ENCODE measurements at places on chromosomes 11 and 22.

DNA sequence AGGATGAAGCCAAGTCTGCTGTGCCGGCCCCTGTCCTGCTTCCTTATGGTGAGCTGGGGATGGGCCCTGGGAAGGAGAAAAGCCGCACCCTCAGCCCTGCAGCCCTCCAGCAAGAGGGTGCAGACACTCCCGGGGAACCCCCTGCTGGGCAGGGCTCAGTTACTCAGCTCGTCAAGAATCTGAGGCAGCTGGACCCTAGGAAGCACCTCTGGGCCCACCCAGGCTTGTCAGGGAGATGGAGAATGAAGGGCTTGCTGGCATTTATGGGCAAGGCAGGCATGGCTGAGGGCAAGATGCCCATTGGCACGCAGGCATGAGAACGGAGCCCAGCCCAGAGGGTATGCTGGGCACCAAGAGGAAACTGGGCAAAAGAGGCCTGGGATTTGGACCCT lies 12.9 kb downstream of the RELT start:
- DNase-seq, result no peak

- no peak for DNase-seq
Measured at GRCh38 chr11:1453611-1454034, 33.0 kb downstream of the MOB2 start.

GRCh38 chr22:36328635-36329253 lies 59.0 kb downstream of the MYH9 start:
- no peak for DNase-seq

DNA sequence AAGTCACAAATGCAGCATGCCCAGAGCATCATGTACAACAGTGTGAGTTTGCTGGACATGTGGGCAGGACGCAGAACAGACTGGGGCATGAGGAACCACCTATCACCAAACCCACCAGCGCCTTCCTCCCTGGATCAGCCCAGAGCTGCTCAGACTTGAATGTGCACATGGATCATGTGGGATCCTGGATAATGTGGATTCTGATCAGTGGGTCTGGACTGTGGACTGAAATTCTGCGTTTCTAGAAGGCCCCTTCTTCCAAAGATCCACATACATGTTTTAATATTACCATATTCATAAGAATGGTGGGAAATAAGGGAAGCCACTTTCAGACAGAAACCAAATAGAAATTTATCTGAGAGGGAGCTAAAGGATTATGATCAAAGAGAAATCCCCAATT lies 85.6 kb upstream of the VPREB1 start:
- no peak for DNase-seq

DNA sequence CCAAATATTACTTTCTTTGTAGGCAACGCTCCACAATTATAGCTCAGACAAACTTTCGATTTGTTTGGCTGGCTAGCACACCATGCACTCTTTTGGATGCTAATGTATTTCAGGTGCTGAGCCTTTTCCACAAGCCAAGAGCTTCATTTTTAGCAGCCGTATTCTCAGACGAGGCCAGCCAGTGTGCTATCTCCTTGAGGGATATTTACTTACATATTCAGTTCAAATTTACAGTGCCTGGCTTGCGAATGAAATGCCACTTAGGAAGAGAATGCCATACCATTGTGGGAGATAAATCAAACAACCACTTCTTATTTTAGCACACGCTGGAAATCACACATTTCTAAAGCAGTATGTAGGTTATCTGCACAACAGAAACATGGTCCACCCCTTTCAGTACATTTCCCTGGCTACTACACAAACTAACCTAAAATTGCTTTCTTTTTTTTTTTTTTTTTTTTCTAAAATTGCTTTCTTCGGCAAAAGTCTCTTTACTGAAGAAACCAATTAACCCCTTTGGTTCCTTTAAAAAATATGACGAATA lies 236.9 kb downstream of the CADM1 start:
- DNase-seq, result peak; percentile 68

GRCh38 chr11:117179048-117179999 lies 781 bp downstream of the SIDT2 start:
- peak; percentile 44 for DNase-seq

GRCh38 chr22:49664891-49665290 lies 162.8 kb downstream of the BRD1 start:
- DNase-seq, result no peak

- no peak for DNase-seq
Measured at GRCh38 chr11:34145847-34146381, 40.5 kb downstream of the NAT10 start.

- DNase-seq, result no peak
Measured at GRCh38 chr11:109884501-109884900, 208.7 kb upstream of the ZC3H12C start.

DNA sequence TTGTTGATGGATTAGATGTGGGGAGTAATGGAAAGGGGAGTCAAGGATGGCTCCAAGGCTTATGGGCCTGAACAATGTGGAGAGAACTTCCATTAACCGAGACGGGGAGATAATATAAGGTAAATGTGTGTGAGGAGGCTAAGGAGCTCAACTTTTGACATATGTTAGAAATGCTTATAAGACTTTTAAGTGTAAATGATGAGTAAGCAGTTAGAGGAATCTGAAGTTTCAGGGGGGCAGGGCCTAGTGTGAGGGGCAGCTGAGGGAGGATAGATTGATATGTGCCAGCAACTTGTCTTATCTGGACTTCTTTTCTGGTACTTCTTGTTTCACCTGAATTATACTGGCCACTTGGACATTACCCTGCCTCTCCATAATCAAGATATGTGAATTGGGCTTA lies 29.9 kb downstream of the ANKRD42 start:
- no peak for DNase-seq

DNA sequence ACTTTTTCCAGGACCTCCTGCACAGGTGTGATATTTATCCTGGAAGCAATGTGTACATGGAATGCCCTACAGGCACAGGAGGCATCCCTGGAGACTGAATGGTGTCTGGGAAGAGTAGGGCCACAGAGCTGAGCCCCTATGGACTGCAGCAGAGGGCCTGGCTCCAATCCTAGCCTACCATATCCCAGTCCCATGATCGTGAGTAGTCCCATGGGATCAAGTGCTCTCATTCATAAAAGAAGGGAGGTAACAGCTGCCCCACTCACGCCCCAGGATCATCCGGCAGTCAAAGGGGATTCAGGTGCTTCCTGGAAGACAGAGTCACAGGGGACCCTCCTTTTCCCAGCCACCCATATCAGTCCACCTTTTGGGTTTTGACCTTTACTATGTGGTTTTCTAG lies 24.0 kb downstream of the ANKK1 start:
- DNase-seq, result peak; percentile 53

- no peak for DNase-seq
Measured at GRCh38 chr11:109553284-109553683, 131.3 kb downstream of the C11orf87 start.

- no peak for DNase-seq
Measured at GRCh38 chr11:61874853-61875252, 16.5 kb downstream of the FADS3 start.

- no peak for DNase-seq
Measured at GRCh38 chr11:60121264-60121663, 32.8 kb downstream of the MS4A2 start.

- no peak for DNase-seq
Measured at GRCh38 chr22:39664485-39665200, 94.1 kb downstream of the CACNA1I start.

GRCh38 chr22:35568751-35569739 lies 28.4 kb downstream of the RASD2 start:
- DNase-seq, result peak; percentile 42

DNA sequence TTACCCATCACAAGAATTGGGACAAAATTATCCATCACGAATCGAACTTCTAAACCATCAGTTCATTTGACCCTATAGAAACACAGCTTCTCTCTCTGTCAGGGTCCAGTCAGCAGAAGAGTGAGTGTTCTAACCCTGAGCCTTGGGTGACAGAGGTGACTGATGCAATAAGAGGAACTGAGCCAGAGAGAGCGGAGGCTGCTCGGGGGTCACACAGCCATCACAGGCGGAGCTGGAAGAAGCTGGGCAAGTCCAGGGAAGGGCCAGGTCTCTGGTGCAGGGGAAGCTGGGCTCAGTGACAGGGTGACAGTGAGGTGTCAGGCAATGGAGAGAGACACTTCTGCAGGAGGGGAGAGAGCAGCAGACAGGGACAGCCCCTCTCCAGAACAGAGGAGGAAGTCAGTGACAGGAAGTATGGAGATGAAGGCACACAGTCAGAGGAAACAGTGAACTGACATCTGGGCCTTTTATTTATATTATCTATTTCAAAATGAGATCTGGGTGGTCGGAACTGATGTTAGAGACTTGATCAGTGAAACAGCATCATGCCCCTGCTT lies 184.0 kb upstream of the TBCEL start:
- DNase-seq, result no peak

DNA sequence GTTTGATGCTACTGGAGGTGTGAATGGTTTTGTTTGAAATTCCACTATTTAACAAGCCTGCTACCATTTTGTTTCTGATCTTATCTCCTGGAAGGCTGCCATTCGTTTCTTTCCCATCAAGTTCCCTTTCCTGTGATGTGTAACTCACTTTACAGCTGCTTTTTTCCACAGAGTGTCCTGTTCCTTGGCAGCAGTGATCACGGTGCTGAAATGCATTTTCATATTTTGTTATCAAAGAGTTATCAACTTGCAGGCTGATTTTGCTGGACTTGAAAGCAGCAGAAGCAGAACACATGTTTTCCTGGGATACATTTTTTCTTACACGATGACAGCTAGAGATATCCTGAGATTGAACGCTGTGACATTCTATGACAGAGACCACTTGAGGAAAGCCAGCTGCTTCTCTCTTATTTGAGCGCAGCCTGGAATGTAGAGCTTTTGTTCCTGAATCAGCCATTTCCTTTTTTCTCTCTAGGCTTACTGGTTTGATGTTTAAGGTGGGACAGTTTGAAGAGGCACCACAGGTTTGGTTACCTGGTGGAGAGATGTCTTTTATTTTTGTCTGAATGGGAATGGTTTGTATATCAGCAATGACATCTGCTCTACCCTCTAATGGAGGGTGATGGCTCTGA lies 34.7 kb downstream of the PRR14L start:
- no peak for DNase-seq

GRCh38 chr11:128630367-128631230 lies 43.2 kb upstream of the ETS1 start:
- peak; percentile 75 for DNase-seq

GRCh38 chr11:111112614-111113013 lies 132.9 kb upstream of the POU2AF2 start:
- DNase-seq, result no peak

GRCh38 chr11:120137611-120138521 lies at the start of gene TRIM29:
Gene TRIM29, minus strand, starts transcription at chr11:120138113. Its CDS starts 82 bp downstream, at chr11:120138031.
- DNase-seq, result no peak

DNA sequence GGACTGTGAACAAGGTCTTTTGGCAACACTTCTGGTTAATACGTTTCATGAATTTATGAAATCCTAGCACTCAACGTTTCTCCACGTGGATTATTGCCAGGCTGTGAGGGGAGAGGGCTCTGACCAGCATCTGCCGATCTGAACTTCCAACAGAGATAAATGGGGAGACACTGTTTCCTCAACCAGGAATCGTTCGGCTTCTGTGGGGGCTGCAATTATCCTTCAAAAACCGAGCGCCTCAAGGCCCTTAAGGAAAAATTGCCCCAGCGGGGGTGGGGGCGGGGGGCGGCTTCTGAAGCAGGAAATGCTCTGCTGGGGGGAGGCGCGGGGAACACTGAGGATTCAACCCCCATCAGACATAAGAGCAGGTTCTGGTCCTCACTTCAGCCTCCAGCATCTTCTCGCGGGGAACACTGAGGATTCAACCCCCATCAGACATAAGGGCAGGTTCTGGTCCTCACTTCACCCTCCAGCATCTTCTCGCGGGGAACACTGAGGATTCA lies 155.6 kb downstream of the BRD1 start:
- no peak for DNase-seq

DNA sequence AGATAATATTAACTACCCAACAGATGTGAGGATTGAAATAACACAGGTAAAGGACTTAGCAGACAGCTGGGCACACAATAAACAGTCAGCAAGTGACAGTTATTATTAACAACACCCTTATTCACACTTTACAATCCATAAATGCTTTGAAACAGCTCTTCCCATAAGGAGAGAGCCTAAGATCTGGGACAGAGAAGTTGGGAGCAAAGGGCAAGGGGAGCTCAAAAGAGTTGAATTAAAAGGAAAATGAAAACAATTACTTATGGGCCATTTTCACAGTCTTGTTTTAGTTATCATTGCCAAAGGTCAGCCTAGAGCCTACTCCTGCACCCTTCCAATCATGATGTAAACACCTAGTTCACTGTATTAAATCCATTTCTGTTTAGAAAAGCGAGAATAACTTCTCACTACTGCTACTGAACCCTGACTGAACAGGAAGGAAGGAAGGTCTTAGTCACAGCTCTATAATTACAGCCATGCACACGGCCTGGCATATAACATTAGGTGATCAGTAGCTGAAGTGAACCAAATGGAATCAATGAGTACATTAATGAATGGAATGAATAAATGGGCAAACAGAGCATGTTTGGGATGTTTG lies 111.3 kb downstream of the PLEKHA7 start:
- DNase-seq, result no peak

DNA sequence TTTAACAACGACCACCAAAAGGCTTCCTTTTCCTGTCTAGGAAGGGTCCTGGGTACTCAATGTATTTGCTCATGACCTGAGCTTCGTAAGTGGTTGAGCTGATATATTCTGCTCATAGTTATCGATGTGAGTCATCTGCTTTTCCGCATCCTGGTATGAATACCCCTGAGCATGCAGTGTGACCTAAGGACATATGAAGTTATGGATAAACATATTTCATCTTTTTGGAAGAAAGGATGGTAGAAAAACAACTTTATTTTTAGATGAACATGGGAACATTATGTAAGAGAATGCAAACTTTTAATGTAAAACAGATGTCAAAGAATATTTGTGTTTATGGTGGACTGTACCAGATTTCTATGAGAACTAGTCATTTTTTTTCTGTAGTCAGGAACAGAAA lies 28.4 kb downstream of the TRPC6 start:
- DNase-seq, result no peak

DNA sequence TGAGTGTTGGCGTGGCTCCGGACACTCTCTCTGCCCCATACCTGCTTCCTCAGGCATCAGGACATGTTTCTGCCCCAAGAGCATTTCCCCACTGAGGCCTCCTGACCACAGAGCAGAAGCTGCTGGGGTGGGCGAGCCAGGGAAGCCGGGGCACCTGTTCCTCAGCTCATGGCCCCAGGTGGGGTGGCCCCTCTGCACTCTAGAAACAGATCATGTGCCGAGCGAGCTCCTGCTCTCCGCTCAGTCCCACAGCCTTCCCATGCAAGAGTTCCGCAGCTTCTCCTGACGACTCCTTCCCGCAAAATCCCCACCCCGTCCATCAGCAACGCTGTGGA lies 22.4 kb upstream of the PANX2 start:
- no peak for DNase-seq

DNA sequence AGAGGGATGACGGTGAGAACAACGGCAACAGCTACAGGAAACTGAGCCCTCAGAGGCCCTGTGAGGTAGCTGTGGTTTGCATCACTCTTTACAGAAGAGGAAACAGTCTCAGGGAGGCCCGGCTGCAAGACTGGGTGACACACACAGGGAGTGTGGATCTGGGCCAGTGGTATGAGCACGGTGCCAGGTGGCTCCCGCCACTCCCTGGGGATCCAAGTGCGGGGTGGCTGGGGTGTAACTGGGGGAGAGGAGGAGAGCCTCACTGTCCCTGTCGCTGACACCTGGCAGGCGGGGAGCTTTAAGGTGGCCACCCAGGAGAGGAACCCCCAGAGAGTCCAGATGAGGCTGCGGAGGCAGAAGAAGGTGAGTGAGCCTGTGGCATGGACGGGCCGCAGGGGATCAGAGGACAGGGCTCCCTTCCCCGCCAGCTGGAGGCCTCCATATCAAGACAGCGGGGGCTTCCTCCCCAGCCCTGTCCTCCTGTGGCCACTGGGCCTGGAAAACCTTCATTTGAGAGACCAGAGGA lies 5.6 kb downstream of the RGL4 start:
- DNase-seq, result no peak
